ENCODE measurements at places on chromosomes 4 and X.

- no peak for DNase-seq
Measured at GRCh38 chr4:155891058-155891457, 12.4 kb upstream of the TDO2 start.

DNA sequence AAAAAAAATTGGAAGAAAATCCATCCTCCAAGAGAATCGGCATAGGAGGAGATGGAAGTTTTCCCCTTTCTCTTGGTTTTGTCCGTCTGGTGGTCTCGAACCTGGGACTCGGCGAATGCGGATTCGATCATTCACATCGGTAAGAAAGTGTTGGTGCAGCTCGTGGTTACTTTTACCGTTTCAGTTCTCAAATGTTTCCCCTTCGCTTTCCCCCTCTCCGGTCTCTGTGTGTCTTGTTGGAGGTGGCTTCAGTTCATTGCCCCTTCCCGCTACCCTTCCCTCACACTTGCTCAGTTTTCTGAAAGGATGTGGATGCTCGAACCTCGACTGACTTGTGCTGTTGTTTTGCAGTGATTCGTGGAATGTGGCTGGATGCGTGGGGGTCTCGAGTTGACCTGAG is 840 bp downstream of the GRID2 start:
- no peak for DNase-seq

- DNase-seq: no peak
Measured at GRCh38 chrX:140503238-140503601, 1.6 kb downstream of the SOX3 start.

DNA sequence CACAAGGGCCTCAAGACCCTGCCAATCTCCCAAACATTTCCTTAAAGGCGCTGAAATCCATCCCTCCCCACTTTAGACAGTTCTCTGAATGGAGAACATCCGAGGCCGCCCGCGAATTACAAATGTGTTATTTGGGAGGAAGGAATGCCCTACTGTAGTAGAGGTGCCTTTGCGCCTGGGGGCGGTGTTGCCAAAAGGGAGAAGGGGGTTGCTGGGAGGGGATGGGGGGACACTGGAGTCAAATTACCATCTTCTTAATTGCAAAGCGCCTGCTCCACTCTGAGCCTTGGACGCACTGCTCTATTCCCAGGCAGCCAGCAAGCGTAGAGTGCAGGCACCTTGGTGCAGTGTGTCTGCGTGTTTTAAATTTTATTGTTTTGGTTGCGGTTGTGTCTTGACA is 2.7 kb downstream of the TMEM255A start:
- no peak for DNase-seq

- DNase-seq: peak; percentile 9
Measured at GRCh38 chr4:157043131-157043530, 32.8 kb upstream of the GLRB start.

DNA sequence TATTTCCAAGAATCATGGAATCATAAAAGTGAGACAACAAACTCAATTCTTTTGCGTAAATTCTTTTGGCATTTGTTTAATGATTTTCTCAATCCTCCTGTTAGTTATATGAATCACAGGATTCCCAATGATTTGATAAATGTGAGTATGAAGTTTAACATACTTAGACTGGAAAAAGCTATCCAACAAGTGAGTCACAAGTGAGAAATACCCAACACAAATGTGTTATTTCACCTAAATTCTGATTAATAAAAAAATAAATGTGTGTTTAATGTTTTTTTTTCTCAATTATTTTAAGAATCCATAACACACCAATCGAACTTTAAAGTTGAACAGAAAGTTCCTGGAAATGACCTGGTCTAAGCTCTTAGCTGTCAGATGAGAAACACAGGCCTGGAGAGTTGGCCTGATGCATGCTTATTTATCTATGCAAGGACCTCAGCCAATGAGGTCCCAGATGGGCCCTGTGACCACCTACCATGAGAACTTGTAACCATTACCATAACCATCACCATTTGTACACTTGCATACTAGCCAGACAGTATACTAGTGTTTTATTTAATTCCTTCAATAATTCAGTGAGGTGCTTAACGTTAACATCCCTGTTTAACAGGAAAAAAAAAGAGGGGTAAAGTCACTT is 386.7 kb downstream of the SPRY1 start:
- no peak for DNase-seq

All from suppressor macrophage treated with lipopolysaccharide for 4 hours (primary cell).